LHCN-M2 (cell line): ENCODE measurements at places on chromosomes 5 and 9.
A peak's percentile ranks its signal among the peaks of the same experiment; 100 is the strongest.

- no peak for DNase-seq
Measured at GRCh38 chr5:77623203-77623740, 15.2 kb downstream of the OTP start.

DNA sequence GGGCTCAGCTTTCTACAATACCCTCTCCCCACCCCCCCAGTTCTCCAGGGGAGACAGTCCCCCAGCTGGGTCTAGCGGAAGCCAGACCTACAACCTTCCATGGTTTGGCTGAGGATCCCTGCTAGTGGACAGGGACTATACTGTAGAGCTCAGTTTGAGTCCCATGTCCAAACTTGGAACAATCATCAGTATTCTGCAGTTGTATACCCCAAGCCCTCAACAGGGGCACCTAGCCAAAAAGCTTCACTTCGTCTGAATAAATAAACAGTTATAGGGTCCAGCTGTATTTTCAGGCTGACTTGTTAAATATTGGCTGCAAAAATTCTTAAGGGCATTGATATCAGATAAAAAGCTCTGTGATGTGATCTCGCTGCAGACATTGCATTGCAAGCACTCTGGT lies 15.4 kb upstream of the C9 start:
- DNase-seq = no peak

DNA sequence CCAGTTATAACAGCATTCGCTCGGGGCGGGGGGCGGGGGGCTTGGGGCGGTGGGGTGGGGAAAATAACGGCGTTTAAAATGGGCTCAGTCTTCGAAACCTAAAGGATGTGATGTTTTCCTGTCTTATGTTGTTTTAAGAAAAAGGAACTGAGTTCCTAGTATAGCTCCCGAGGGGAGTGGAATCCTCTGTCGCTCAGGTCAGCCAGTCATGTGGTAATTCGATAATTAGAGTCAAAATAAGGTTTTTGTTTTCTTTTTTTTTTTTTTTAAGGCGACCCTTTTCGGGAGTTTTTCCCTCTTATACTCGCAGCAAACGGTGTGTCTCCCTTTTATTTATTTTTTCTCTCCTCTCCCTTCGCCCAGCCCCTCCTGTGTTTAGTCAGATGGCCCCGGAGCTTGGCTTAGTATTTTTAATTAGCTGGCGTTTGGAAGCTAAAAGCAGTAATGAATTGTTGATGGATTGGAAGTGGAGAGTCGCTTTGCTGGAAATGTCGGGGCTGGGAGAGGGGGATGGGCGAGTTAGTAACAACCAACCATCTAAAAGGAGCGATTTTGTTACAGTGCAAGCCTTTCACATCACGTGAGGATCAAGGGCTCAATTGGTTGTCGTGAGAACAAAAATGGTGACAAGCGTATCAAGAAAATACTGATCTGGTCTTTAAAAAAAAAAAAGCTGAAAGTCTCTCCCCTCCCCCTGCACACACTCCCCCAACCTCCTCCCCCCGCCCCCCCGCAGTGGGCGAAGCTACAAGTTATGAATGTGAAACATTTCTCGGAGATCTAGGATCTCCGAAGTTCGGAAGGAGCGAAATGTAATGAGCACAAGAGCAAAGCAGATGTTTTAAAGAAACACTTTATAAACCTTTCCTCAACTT lies 714 bp upstream of the ZNF608 start:
- DNase-seq = peak; percentile 97

- peak; percentile 17 for DNase-seq
Measured at GRCh38 chr5:154801083-154801482, 45.9 kb downstream of the LARP1 start.

- no peak for DNase-seq
Measured at GRCh38 chr9:136565086-136565714, 19.4 kb upstream of the NOTCH1 start.

GRCh38 chr5:94375801-94376200 lies 242.6 kb downstream of the KIAA0825 start:
- DNase-seq = peak; percentile 13

DNA sequence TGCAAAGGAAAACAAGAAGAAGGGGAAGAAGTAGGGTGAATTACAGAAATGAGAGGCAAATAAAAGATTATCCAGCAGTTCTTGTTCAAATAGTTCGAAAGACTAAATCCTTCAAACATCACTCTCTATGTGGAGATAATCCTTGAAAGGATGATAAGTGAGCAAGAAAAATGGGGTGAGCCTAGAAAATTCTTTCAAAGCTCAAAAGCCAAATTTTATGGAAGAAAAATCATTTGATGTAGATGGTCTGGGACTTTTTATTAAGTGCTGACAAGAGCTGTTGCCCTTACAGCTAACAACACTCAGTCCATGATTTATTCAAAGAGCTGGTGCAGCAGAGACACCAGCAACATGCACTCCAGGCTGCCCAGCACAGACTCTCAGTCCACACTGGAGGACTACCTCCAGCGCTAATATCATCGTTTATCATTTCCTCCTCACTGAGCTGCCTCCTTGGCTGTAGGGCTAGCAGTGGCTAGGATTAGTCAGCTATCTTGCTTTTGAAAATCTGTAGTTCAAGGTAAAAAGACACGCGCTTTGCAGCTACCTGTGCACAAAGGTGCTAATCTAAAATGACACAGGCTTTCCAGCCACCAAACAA lies 264.8 kb upstream of the KIF2A start:
- DNase-seq = no peak

DNA sequence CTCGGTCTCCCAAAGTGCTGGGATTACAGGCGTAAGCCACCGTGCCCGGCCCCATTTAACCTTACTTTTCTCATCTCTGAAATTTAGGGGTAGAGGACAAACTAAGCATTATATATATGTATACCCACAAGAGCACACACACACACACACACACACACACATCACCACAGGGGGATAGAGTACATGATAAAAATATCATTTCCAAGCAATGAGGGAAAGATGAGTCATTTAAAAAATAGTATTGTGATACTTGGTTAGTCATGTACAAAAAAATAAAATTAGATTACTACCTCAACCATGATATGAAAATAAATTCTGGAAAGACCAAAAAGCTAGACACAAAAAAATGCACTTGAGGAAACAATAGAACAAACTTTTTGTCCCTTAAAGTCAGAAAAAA lies 67.2 kb downstream of the CDH18 start:
- peak; percentile 78 for DNase-seq

DNA sequence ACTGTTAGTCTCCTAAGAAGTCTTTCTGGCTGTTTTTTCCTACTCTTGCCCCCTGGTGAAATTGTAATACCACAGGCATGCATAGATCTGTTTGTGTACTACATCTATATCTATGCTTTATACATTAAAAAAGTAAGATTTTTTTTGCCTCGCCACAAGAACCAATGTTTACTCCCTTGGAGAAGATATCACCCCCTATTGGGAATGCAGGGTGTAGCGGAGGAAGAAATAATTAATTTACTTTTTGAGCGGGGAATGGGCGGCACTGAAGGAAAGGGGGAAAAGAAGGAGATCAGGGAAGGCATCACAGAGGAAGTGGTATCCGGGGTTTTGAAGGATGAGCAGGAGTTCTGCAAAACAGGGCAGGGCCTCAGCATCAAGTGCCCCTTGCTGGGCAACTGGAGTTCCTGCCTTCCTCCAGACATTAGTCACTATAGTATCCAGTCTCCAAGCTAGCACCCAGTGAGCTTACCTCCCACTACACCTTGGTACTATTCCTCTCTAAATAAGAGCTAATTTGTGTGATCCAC lies 134.9 kb downstream of the GABBR2 start:
- DNase-seq = no peak

DNA sequence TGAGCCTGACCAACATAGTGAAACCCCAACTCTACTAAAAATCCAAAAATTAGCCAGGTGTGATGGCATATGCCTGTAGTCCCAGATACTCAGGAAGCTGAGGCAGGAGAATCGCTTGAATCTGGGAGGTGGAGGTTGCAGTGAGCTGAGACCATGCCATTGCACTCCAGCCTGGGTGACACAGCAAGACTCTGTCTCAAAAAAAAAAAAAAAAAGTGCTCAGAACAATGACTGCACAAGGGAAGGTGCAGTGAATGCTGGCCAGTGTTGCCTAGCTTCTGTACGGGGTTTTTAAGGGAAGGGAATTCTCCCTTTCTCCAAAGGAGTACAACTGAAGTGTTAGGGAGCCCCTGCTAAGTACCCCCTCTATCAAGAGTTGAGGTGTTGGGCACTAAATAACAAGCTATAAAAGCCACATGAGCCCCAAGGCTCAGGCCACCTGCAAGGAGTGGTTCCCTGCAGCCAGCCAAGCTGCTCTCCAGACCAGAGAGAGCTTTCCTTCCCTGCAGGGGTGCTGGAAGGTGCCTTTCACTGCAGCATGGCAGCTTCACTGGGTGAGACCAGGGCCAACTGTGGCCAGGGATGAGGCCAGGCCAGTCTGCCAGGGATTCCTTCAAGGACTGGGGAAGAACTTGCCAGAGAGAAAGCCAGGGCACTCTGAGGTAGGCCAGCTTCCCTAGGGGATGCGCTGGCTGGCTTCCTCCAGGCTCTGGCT lies 14.8 kb downstream of the GADD45G start:
- no peak for DNase-seq

DNA sequence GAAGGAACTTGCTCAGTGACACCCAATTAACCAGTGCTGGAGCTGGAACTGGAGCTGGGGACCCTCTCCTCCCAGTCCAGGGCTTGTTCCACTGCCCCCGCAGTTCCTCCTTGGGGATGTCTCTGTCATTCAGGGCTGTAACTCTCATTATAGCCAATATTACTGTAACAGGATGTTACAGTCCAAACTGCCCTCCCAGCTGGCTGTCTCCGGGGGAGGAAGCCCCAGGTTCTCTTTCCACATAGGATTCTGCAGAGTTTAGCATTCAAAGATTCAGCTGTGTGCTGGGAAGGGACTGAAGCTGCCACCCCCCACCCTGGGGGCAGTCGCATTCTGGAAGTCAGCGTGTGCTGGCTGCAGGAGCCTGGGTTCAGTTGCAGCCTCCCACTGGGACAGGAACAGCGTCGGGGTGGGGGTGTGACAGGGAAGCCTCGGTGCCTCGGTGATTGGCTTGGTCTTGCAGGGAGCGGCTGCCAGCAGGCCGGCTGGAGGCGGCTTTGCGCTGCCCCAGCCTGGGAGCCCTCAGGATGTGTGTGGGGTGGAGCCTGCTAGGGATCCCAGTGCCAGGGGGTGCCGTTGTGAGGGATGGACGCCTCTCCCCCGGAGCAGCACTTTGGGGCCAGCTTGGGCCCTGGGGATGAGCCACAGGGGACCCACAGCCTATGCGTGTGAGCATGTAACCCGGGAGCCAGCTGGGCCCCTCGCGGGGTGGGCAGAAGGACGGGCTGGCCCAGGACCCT lies 101.1 kb downstream of the RGS3 start:
- DNase-seq = peak; percentile 87

DNA sequence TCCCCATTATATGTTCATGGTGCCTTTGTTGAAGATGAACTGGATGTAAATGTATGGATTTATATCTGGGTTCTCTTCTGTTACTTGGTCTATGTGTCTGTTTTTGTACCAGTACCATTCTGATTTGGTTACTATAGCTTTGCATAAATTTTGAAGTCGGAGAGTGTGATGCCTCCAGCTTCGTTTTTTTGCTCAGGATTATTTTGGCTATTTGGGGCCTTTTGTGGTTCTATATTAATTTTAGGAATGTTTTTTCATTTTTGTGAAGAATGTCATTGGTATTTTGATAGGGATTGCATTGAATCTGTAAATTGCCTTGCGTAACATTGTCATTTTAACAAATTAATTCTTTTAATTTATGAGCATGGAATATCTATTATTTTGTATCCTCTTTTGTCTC lies 36.6 kb upstream of the ZNF366 start:
- DNase-seq = no peak

DNA sequence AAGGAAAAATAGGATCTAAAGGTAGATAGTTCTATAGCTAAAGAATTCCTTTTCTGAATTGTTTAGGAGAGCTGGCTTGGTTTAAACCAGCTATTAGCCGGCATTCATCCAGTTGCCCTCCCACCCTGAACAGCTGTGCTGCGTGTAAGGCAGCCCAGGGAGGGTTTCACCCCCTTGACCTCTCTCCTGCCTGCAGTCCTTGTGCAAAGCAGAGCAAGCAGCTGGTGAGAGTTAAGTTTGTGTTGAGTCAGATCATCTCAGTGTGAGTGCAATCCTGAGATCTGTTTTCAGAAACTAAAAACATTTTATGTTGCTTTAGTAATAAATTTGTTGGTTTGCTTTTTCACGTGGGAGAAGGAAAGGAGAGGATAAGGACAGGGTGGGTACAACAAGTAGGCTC lies 13.0 kb downstream of the SLC25A25 start:
- peak; percentile 98 for DNase-seq

DNA sequence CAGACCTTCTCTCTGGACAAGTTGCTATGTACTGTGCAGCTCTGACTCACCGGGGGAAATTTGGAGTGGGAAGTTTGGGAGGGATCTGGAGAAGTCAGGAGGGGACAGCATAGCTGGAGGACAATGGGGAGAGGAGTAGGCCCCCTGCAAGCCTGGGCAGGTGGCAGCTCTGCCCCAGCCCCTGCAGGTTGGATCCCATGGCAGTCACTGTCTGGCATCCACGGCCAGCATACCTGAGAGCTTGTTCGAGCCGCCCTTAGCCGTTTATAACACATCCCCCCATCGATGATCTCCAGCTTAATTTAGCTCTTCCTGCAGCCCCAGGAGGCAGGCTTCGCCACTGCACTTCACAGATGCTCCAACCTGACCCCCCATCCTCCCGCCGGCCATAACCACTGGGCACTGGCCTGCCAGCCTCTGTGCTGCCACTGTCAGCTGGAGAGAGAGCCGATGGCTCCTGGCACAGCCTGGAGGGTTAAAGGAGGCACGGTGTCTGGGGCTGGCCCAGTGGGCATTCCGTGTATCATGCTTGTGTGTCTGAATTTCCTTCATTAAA lies 57.7 kb upstream of the RNU6ATAC start:
- no peak for DNase-seq

GRCh38 chr5:169901896-169902295 lies 78.4 kb downstream of the INSYN2B start:
- no peak for DNase-seq
